Right atrium auricular region (tissue), 2 donors: ENCODE measurements at places on chromosomes 7 and 10. TPM values are rescaled to one million over a fixed set of nuclear protein-coding genes. Genes with fewer than 3 reads are reported as not detected.

- H3K4me3 ChIP-seq, result no peak overlapping the region
- H3K27ac ChIP-seq, result no peak overlapping the region
- H3K36me3 ChIP-seq, result peaks cover 24% of the 10 kb centered on the region
- peaks cover 17% of the 10 kb centered on the region for H3K4me1 ChIP-seq
- H3K27me3 ChIP-seq, result no peaks in the 10 kb centered on the region
Observed at GRCh38 chr7:130970196-130970595, 236.2 kb upstream of the KLF14 start.

DNA sequence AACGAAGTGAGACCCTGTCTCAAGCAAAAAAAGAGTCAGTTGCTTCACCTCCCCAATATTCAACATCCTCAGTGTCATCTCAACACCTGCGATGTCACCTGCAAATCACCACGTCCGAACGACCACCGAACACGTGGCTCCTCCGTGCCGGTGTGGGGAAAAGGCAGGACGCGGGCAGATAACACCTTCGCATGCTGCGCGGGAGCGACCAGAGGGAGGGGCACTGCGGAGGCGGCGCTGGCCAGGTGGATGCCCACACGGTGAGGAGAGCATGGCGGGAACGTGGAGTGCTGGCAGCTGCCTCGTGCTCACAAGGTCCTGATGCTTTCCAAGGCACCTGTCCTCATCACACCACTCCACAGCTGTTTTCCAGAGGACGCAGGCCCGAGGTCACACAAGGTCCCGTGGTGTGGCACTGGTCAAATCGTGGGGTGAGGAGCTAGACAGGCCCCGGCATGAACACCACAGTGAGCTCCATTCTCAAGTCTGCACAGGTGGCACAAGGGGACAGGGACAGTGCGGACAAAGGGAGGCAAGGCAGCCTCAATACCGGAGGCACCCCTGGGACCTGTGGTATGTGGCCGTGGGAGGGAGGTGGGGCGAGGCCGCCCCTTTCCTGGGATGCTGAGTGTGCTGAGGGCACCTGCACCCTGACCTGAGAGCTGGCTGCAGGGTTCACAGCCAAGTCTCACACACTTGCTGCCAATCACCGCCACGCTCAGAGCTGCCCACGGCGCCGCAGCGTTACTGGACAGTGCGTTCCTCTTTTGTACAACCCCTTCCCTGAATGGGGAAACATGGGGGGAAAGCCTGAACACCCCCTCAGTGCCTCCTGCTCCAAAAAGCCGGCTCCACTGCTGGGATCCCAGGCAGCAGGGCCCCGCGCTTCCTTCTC, 13.0 kb downstream of the TUBGCP2 start:
- no peak for DNase-seq
- H3K4me1 ChIP-seq, result no peaks in the 10 kb centered on the region
- H3K27me3 ChIP-seq, result no peaks in the 10 kb centered on the region
- no peak overlapping the region for H3K27ac ChIP-seq
- H3K4me3 ChIP-seq, result no peak overlapping the region

- peaks cover 6% of the 10 kb centered on the region for H3K4me1 ChIP-seq
- H3K36me3 ChIP-seq, result no peaks in the 10 kb centered on the region
- no peak overlapping the region for H3K27ac ChIP-seq
- H3K4me3 ChIP-seq, result no peak overlapping the region
- no peaks in the 10 kb centered on the region for H3K27me3 ChIP-seq
Observed at GRCh38 chr10:79007421-79008319, 61.1 kb upstream of the ZMIZ1 start.

DNA sequence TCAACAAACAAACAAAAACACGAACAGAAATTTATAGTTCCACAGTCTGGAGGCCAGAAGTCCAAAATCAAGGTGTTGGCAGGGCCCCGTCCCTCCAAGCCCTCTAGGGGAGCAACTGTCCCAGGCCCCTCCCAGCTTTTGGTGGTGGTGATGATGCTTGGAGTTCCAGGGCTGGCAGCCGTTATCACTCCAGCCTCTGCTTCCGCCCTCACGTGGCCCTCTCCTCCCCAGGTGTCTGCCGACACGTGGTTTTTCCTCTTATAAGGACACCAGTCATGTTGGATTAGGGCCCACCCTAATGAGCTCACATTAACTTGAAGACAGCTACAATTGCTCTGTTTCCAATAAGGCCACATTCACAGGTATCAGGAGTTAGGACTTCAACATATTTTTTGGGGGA, 49.7 kb downstream of the MICALL2 start:
- DNase-seq, result no peak
- peaks cover 15% of the 10 kb centered on the region for H3K27me3 ChIP-seq
- no peak overlapping the region for H3K4me3 ChIP-seq
- H3K4me1 ChIP-seq, result peaks cover 11% of the 10 kb centered on the region
- no peak overlapping the region for H3K27ac ChIP-seq

DNA sequence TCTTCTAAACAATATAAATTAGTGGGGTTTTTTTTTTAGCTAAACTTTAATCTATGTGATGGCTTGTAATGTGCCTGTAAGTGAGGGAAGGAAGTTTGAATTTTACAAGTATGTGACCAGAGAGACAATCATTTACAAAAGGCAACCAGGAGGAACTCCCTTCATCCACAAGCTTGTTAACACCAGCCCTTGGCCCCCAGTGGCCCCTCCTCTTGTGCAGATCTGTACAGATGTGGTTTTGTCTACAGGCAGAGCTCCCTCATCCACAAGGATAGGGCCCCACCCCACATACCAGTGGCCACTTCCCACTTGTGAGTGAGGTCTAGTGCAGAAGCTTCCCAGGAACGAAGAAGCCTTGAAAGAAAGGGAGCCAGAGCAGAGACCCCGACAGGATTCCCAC, 234.1 kb upstream of the KMT2E start:
- H3K4me1 ChIP-seq, result no peaks in the 10 kb centered on the region
- no peak overlapping the region for H3K27ac ChIP-seq
- DNase-seq, result no peak
- H3K27me3 ChIP-seq, result no peaks in the 10 kb centered on the region
- no peak overlapping the region for H3K4me3 ChIP-seq

DNA sequence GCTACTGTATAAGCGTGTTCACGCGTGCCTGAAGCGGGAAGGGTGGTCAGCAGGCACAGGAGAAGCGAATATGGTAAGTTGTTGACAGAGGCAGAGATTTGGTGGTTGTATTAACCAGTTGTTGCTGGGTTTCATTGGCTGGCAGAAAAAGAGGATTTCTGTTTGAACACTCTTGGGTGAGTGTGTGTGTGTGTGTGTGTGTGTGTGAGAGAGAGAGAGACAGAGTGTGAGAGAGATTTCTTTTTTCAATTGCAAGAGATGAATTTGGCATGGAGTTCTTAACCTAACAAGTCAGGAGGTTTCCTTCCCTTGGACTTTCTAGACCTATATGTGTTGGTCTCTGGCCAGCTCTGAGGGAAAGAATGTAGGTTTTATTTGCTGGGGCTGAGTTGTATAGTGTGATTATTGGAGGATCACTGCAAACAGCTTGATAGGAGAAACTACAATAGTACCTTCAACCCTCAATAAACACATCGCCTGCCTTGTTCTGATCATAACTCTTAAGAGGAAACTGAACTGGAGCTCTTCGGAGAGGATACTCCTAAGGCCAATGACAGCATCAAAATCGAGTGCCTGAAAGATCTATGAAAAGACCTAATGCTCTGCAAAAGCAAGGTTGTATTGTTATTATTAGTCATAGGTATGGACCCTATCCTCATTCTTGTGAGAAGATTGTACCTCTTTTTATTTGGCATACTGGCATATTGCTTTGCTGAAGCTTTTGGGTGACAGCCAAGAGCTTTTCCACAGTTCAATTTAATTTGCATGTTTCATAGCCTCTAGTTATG, 1.2 kb downstream of the MCU start:
- no peaks in the 10 kb centered on the region for H3K27me3 ChIP-seq
- H3K27ac ChIP-seq, result peak overlapping the region; percentile 94
- peaks cover 32% of the 10 kb centered on the region for H3K4me1 ChIP-seq
- peak overlapping the region; percentile 92 for H3K4me3 ChIP-seq

- H3K27ac ChIP-seq, result no peak overlapping the region
- no peak overlapping the region for H3K4me3 ChIP-seq
- H3K4me1 ChIP-seq, result no peaks in the 10 kb centered on the region
- H3K27me3 ChIP-seq, result no peaks in the 10 kb centered on the region
- no peaks in the 10 kb centered on the region for H3K36me3 ChIP-seq
Observed at GRCh38 chr7:28558236-28558635, 145.9 kb downstream of the CREB5 start.

GRCh38 chr10:132386419-132386831, 10.6 kb upstream of the PWWP2B start:
- H3K36me3 ChIP-seq, result no peaks in the 10 kb centered on the region
- H3K4me3 ChIP-seq, result no peak overlapping the region

DNA sequence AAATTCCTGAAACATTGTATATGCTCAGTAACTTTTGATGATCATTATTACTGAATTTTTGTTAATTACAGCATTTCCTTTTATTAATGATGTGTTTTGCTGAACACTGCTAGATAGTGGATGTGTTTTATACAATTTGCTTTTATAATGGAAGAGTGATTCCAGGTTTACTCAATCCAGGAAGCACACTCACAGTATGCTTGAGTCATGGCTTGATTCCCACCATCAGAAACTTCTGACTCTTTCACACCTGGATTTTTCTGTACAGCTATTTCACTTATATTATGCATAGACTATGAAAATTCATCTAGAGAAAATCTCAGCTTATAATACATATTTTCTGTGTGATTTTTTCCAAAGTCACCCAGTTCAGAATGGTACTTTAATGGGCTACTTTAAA, 1040.9 kb downstream of the GRM8 start:
- H3K4me1 ChIP-seq, result no peaks in the 10 kb centered on the region
- no peaks in the 10 kb centered on the region for H3K36me3 ChIP-seq
- no peak overlapping the region for H3K27ac ChIP-seq
- no peak for DNase-seq
- no peaks in the 10 kb centered on the region for H3K27me3 ChIP-seq

DNA sequence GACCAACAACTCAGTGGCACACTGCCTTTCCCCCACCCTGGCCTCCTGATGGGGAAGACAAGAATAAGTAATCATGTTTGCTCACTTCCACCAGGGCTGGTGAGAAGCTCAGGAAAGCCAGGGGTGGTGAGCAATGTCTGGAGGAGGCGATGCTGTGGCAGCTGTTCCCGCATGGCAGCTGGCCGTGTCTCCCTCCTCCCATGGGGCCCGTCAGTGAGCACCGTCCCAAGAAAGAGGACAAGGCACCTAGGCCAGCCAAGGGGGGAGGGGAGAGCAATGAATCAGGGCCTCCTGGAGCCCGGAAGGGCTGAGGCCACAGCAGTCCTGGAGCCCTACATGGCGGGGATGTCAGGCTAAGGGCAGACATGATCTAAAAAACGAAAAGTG, 69.2 kb upstream of the INSIG1 start:
- no peak overlapping the region for H3K27ac ChIP-seq
- H3K36me3 ChIP-seq, result no peaks in the 10 kb centered on the region
- H3K27me3 ChIP-seq, result no peaks in the 10 kb centered on the region
- no peaks in the 10 kb centered on the region for H3K4me1 ChIP-seq
- DNase-seq, result no peak

- peak overlapping the region; percentile 70 for H3K4me3 ChIP-seq
- H3K27ac ChIP-seq, result peak overlapping the region; percentile 94
- H3K27me3 ChIP-seq, result no peaks in the 10 kb centered on the region
- no peaks in the 10 kb centered on the region for H3K4me1 ChIP-seq
- H3K36me3 ChIP-seq, result no peaks in the 10 kb centered on the region
- DNase-seq, result no peak
Observed at GRCh38 chr7:74452748-74453321, 871 bp upstream of the GTF2IRD1 start.

DNA sequence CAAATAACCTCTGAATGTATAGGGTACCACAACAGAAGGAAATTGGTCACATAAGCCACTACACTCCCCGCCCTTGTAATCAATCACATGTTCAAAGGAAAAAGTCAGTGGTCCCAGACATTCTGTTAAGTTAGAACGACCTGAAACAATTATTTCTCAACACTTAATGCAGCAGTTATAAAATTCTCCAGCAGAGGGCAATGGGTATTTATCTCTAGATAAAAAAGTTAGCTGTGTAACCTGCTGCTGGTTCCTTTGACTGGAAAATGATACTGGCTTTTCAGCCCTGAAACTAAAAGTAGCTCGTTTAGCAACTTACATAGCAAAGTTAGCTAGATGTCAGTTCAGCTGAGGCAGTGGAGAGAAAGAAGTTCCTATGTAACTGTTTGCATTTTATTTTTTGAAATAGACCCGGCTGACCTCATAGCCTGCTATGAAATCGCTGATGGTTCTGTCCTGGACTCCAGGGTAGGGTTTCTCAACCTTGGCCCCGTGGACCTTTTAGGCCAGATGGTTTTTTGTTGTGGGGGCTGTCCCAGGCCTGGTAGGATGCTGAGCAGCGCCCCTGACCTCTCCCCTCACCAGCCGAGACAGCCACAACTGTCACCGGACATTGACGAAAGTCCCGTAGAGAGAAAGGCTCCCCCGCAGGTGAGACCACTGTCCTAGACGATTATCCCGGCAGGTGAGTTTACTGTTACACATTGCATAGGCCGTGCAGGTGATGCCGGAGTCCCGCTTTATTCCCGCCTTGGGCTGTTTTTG, 40.2 kb upstream of the PROSER2 start:
- no peaks in the 10 kb centered on the region for H3K4me1 ChIP-seq
- no peak overlapping the region for H3K27ac ChIP-seq
- no peaks in the 10 kb centered on the region for H3K27me3 ChIP-seq
- no peak for DNase-seq

GRCh38 chr10:7824251-7824650, 5.9 kb downstream of the TAF3 start:
- no peak overlapping the region for H3K27ac ChIP-seq
- DNase-seq, result no peak
- no peaks in the 10 kb centered on the region for H3K27me3 ChIP-seq
- H3K4me3 ChIP-seq, result no peak overlapping the region
- no peaks in the 10 kb centered on the region for H3K4me1 ChIP-seq

GRCh38 chr7:102106625-102107024, 180.0 kb upstream of the SH2B2 start:
- no peak overlapping the region for H3K4me3 ChIP-seq
- DNase-seq, result no peak
- H3K4me1 ChIP-seq, result no peaks in the 10 kb centered on the region
- peaks cover 12% of the 10 kb centered on the region for H3K36me3 ChIP-seq
- H3K27ac ChIP-seq, result no peak overlapping the region

DNA sequence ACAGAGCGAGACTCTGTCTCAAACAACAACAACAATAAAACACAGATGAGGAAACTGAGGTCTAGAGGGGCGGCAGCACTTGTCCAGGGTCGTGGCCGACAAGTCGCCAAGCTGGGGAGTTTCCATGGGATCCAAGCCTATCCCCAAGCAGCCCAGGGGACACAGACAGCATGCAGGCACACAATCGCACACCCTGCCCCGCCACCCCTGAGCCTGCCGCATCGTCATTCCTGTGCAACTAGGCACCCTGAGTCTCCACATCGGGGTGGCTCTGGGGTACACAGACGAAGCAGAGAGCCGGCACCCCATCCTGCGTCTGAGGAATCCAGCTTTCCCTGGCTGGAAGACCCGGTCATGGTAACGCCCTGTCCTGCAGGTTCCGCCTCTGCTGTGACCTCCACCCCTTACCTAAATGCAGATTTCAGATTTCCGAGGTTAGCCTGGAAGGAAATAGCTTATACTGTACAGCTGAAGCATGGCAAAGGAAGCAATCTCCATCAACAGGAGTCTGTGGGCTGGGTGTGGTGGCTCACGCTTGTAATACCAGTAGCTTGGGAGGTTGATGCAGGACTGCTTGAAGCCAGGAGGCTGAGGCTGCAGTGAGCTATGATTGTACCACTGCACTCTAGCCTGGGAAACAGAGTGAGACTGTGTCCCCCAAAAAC, 136.1 kb upstream of the TNRC18 start:
- H3K27me3 ChIP-seq, result no peaks in the 10 kb centered on the region
- peaks cover 64% of the 10 kb centered on the region for H3K4me1 ChIP-seq
- H3K27ac ChIP-seq, result no peak overlapping the region
- no peak for DNase-seq
- H3K36me3 ChIP-seq, result no peaks in the 10 kb centered on the region

Gene HOXA7
- not detected for total RNA-seq

Gene CEP55
- total RNA-seq, result 1.8 TPM

Gene CHAT
- total RNA-seq, result not detected

Gene PIK3CG
- total RNA-seq, result 3.0 TPM

Gene PLXDC2
- 24.0 TPM for total RNA-seq
